ENCODE measurements at places on chromosomes 16 and 17.

GRCh38 chr17:57091186-57091618 lies 6.2 kb downstream of the AKAP1 start:
- no peak for DNase-seq

- DNase-seq = no peak
These were observed 9.8 kb upstream of the TNFSF12 start for GRCh38 chr17:7538891-7539545.

GRCh38 chr17:80889231-80890195 lies 102.1 kb upstream of the CHMP6 start:
- no peak for DNase-seq

- no peak for DNase-seq
These were observed 109.4 kb upstream of the GSE1 start for GRCh38 chr16:85503679-85504231.

DNA sequence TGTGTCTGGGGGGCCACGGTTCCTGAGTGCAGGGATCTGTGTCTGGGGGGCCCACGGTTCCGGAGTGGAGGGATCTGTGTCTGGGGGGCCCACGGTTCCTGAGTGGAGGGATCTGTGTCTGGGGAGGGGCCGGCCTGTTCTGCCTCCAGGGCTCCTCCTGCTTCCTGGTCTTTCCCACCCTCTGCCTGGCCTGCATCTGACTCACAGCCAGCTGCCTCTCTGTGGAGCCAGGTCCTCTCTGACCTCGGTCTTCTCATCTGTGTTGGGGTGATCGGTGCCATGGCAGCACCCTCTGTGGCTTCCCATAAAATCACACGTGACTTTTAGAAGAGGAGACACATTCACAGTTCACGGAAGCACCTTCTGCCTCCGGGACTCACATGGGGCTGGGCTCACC lies 50.3 kb downstream of the ZFPM1 start:
- DNase-seq = no peak

All from OCI-LY7 (cell line).